ENCODE measurements at places on chromosomes 1 and 21.

- DNase-seq = peak; percentile 75
Observed at GRCh38 chr1:6028042-6028850, 17.4 kb upstream of the KCNAB2 start.

DNA sequence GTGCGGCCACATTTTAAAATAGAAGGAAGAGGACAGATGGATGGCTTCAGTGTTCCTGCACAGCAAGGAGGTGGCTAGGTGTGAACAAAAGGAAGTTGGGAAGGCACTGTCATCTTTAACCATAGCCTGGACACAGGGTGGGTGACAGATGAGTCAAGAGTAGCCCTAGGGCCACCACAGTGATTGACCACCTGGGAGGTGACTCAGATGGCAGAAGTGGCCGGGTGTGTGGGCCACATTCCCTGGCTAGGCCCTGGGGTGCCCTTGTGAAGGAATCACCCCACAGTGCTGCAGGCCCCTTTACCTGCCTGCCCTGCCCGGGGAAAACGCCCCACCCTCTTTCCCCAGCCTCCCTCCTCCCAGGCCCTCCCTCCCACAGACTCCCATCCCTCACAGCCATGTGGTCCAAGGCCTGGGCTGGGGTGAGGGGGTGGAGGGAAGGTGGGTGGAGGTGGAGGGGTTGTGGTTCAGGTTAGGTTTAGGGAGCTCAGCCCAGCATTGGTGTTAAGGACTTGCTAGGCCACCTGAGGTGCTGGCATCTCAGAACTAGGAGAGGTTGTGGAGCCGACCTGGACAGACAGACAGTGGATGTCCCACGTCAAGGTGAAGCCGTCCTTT is 59.1 kb downstream of the SPSB1 start:
- no peak for DNase-seq

DNA sequence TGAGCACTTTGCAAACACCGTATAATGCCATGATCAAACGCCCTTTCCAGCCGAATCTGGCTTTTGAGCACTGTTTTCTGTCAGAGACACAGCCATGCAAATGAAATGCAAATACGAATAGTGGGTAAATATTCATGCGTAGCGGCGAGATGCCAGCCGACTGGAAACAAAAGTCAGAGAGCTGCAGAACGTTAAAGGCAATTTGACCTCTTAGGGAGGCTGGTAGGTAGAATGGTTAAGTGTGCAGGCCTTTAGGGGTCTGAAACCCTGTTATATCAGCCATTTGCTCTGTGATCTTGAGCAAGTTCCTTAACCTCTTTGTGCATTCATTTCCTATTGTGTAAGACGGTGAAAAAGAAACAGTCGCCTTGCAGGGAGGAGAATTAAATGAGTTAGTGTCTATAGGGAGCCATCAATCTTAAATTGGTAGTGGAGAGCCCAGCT is 6.5 kb upstream of the SDHB start:
- DNase-seq = no peak

GRCh38 chr1:235881930-235882700 is 15.4 kb upstream of the LYST start:
- no peak for DNase-seq

DNA sequence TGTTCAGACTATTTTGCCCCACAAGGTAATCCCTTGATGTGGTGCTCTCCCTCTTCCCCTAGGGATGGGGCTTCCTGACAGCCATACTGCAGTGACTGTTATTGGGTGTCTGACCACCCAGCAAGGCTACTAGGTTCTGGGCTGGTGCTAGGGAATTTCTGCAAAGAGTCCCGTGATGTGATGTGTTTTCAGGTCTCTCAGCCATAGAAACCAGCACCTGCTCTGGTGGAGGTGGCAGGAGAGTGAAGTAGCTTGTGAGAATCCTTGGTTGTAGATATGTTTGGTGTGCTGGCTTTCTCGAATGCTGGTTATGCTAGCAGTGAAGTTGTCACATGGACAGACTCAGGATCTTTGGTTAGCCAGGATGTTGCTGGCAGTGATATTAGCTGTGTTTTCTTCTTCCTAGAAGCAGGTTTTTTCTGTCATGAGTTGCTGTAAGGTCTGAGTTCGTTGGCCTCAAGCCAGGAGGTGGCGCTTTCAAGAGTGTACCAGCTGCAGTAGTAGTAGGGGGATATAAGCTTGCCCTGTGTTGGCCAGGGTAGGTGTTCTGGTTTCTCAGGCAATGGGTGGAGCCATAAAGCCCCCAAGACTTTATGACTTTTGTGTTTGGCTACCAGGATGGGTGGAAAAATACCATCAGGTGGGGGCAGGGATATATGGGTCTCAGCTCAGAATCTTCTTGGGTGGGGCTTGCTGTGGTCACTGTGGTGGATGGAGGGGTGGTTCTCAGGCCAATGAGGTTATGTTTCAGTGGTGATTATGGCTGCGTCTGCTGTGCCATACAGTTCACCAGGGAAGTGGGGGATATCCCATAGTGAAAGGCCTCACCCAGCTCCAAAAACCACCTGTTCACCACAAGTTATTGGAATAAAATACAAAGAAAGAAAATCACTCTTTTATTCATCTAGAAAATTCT is 1112.3 kb downstream of the KCNT2 start:
- no peak for DNase-seq

GRCh38 chr1:40858856-40859416 is 3.2 kb downstream of the CITED4 start:
- no peak for DNase-seq

- DNase-seq = peak; percentile 47
Observed at GRCh38 chr1:156618853-156619581, at the start of gene HAPLN2. Gene HAPLN2, plus strand, starts transcription at chr1:156619415. Its CDS starts 4,076 bp downstream, at chr1:156623491.

- DNase-seq = no peak
Observed at GRCh38 chr1:212792396-212792908, 758 bp downstream of the TATDN3 start.

DNA sequence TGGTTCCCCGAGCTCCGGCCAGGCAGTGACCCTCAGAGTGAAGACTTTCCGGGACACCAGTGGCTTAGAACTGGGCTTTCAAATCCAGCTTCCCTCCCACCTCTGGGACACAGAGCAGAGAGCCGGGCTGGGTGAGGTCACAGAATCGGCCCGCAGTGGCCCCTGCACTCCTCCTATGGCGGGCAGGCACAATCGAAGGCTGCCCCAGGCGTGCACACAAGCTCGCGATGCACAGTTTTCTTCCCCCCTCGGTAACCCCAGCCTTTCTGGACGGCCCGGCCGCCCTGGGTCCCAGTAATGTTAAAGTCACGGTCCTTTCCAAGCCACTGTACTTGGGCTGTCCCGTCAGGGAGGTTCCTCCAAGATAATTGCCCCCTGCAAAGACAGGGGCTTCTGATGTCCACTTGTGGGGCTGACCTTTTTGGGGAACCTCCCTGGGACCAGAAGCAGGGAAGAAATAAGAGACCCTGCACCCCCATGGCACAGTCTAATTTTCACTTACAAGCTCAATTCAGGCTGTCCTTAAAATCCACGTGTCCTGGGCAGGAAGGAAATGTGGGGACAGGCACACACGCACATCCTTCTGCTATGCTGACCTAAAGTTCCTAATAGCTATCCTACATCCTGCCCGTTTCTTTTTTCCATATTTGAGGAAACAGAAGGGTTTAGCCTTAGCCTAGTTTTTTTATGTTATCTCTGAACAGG is 13.7 kb downstream of the TFF3 start:
- no peak for DNase-seq

GRCh38 chr1:225146478-225146877 is 217.0 kb downstream of the DNAH14 start:
- DNase-seq = no peak

GRCh38 chr1:78651241-78651640 is 1.6 kb downstream of the IFI44 start:
- DNase-seq = peak; percentile 41

GRCh38 chr1:7554385-7555235 is 216.5 kb upstream of the VAMP3 start:
- no peak for DNase-seq

DNA sequence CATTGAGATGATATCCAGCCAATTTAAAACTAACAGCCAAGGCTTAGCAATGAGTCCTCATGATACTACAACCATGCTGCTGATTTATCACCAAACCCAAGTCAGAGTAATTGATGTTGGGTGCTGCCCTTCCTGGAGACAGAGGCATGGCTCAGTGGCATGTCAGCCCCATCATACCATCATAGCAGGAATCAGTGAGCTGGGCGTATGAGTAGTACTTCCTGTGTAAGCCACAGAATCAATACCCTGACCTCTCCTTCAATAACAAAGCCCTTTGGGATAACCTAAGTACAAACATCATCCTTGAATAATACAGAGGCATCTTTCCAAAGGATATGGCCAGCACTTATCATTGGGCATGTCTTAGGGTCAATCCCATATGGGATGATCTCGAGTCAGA is 3.0 kb upstream of the LCE1E start:
- DNase-seq = no peak

- DNase-seq = no peak
Observed at GRCh38 chr1:47688461-47689296, 250.8 kb downstream of the FOXD2 start.

DNA sequence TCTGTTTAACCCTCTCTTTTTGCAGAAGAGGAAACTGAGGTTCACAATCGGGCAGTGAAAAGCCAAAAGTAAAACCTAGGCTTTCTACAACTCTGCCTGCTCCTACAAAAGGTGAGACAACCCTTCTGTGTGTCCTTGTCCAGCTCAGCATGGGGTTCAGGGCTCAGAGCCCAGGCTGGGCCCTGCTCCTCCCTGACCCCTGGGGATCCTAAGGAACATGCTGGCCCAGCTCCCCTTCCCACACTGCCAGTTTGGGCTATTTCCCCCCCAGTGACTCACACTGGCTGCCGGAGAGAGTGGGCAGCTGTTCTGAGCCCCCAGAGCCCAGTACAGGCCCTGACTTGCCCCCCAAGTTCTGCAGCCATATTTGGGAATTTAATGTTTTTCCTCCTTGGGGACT is 8.9 kb downstream of the FAM229A start:
- DNase-seq = no peak

DNA sequence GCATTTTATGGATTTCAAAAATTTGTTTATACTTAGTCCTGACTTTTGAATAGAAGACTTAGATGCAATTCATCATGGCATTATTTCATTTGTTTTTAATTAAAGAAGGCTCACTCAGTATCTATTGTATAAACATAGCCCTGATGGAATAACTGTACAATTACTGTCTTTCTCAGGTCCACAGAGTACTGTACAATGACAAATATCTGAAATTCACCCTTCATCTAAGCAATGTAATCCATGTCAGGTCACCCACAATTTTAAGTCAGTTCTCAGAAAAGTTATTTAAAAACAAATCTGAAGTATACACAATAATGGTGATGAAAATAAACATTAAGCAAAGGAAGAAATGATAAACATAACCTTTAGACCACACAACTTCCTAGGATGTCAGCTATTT is 311.9 kb downstream of the GRIK1 start:
- DNase-seq = no peak

GRCh38 chr1:3474421-3474820 is 20.0 kb downstream of the ARHGEF16 start:
- no peak for DNase-seq

DNA sequence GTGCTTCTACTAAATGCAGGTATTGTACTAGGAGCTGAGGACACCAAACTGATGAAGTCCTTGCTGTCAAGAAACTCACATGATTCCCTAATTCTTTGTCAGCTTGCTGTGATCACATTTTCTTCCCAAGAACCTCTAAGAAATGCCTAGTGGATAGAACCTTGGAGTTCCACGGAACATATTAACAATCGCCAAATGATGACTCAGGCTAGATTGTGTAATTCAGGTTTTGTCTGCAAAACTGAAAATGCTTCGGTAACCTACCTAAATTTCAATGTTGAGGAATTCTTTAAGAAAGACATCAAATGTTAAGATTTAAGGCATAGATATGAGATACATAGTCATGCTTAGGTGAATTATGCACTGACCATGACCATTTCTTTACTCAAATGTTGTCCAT is 1.7 kb upstream of the GADD45A start:
- no peak for DNase-seq

GRCh38 chr1:30379684-30380624 is 343.4 kb downstream of the MATN1 start:
- DNase-seq = peak; percentile 40

- no peak for DNase-seq
Observed at GRCh38 chr21:41801321-41802197, 34.7 kb upstream of the RIPK4 start.

GRCh38 chr1:104720741-104721140 is 971.0 kb downstream of the AMY1C start:
- no peak for DNase-seq

DNA sequence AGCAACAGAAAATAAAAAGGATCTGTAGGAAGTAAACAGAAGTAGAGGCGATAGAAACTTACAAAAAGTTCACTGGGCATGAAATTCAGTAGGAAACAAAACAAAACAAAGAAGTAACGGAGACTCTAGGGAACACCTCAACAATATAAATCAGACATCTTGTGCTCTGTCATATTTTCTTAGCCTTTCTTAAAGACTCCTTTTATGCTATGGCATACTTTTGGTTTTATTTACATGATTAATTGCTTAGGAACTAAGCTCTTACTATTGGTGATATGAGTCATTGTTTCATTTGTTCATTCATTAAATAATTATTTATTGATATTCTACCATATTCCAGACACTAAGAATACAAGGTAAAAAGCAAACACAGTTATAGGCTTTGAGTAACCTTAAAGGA is 126.6 kb downstream of the KCNT2 start:
- no peak for DNase-seq

DNA sequence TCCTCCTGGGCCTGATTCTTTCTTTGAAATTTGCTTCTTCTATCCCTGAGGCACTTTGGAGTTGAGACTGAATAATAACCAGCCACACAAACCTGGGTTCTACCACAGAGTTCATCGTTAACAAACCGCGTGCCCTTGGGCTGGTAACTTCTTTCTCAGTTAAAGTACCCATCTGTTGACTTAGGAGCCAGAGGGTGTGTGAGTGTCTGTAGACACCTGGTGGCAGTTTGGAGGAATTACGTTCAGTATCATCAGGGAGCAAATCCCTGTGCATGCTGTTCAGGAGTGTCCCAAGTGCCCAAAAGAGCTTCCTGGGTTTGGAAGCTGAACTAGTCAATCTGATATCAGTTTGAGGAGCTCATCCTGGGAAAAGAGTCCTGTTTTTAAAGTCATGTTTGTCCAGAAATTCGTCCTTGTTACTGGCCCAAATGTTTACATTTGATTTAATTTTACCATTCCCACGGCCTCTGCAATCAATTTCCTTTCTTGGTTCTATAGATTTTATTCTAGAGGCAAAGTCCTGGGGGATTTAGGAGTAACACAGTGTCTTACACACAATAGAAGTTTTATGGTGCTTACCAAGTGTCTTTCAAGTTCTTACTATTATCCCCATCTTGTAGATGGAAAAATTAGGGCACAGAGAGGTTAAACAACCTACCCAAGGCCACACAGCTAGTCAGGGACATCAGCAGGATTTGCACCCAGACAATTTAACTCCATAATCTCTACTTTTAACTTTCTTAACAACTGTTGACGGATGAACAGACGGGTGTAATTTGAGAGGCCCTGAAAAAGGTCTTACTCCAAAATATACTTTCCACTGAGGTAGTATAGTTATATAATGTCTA is 26.7 kb upstream of the RPTN start:
- peak; percentile 45 for DNase-seq
